ENCODE measurements at places on chromosomes 6 and 20.

GRCh38 chr6:27260836-27261375 lies 13.4 kb downstream of the PRSS16 start:
- DNase-seq: no peak

- DNase-seq: no peak
Observed at GRCh38 chr6:43547222-43547621, 28.6 kb downstream of the XPO5 start.

GRCh38 chr20:34015401-34016335 lies 22.0 kb downstream of the RALY start:
- DNase-seq: no peak

GRCh38 chr6:136788069-136788902 lies 4.0 kb downstream of the MAP3K5 start:
- DNase-seq: no peak

GRCh38 chr20:46220455-46221207 lies 87.7 kb downstream of the CDH22 start:
- no peak for DNase-seq

GRCh38 chr6:47358440-47359225 lies 48.9 kb upstream of the TNFRSF21 start:
- no peak for DNase-seq

- DNase-seq: no peak
Observed at GRCh38 chr6:16244869-16245451, 6.6 kb downstream of the GMPR start.

DNA sequence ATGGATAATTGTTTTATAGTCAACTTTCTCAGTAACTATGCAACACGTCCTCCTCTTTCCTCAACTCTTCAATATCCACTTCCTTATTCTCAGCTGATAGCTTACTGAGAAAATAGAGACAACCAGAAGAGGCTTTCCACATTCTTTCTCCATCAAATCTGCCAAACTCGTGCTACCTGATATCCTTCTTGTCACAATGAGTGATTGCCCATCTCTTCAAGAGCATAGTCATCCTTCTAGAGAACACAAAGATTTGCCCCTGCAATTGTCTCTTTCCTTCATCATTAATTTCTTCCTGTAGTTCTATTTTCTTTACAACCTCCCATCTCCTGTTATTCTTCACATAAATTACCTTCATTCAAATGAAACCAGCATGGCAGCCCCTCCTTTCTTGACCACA lies 75.9 kb upstream of the RGS17 start:
- DNase-seq: no peak

- DNase-seq: no peak
Observed at GRCh38 chr6:68990317-68990716, 355.2 kb downstream of the ADGRB3 start.

GRCh38 chr6:168949981-168950857 lies 303.4 kb downstream of the THBS2 start:
- DNase-seq: no peak

GRCh38 chr6:131122007-131122406 lies 13.3 kb upstream of the AKAP7 start:
- no peak for DNase-seq
